ENCODE measurements at places on chromosomes 7 and 10. TPM values are rescaled to one million over a fixed set of nuclear protein-coding genes. Genes with fewer than 3 reads are reported as not detected.
A peak's percentile ranks its signal among the peaks of the same experiment; 100 is the strongest.

DNA sequence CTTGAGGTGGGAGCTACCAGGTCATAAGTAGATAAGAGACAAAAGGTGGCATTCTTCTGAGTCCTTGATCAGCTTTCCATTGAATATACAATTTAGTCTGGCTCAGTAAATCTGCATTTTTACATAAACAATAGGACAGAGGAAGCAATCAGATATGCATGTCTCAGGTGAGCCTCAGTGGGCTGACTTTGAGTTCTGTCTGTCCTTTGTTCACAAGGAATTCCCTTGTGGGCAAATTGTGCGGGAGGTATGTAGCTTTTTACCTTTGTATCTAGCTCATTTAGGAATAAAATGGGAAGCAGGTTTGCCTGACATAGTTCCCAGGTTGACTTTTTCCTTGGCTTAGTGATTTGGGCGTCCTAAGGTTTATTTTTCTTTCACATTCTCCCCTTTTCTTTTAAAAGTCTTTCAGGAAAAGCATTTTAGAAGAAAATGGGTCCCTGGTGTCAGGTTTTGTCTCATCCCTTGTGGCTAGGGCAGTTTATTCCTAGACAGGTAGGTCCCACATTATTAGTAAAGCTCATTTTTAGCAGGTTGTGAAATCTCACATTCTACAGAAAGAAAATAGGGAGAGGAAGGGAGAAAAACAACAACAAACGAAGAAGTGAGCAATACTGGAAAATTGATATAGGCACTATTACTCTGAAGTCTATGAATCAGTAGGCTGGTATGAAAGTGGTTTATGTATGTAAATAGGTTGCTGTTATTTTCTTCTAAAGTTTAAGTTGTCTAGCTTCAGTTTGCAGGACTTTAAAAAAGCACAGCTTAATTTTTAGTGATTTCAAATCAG lies 16.5 kb downstream of the SPAM1 start:
- DNase-seq, result no peak

Gene VDAC2
- total RNA-seq, result 94.6 TPM

Gene CPN1
- total RNA-seq, result not detected

Gene UNCX
- not detected for total RNA-seq

DNA sequence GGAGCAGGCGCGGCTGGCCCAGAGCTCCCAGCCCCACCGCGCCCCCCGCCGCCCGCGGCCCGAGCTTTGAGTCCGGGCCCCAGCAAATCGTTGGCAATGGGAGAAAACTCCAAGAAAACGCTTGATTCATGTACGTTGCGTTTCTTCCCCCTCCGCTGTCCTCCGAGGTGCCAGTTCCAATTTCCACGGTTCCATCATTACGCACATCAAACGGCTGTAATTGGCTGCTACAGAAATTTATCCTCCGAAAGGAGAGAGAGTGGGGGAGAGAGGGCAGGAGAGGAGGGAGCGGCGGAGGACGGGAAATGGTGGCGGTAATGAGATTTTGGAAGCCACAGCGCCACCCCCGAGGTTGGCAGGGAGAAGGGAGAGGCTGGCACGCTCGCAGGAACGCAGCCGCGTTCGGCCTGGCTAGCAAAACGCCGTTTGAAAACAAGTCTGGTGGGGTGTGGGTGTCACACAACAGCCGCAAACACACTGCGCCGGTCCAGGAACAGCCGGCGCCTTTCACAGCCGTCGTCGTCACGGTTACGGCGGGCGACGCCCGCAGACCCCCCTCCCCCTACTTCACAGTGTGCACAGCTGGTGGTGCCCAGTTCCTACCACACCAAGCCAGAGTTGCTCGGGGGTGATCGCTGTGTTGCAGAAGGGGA lies 57.5 kb downstream of the UNCX start:
- DNase-seq, result peak; percentile 48

Gene KIF11
- 4.5 TPM for total RNA-seq

DNA sequence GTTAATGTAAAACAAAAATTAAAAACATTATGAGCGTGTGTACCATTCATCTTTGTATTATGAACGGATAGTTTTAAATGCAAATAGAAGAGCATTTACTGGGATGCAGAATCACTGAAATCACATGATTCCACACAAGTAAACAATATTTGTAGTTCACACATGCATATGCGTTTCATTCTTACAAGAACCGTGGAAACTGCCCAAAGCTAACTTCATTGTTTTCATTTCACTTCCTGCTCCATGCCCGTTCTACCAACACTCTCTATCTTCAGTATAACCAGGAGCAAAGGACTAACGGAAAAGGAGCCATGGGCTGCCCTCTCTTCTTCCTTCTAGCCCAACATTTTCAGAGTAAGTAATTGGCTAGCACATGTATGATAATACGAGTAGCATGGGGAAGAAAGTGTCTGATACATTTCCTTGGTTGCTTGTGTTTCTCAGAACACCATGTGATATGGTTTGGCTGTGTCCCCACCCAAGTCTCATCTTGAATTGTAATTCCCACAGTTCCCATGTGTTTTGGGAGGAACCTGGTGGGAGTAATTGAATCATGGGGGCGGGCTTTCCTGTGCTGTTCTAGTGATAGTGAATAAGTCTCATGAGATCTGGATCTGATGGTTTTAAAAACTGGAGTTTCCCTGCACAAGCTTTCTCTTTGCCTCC lies 38.8 kb downstream of the ZNF783 start:
- DNase-seq, result no peak

DNA sequence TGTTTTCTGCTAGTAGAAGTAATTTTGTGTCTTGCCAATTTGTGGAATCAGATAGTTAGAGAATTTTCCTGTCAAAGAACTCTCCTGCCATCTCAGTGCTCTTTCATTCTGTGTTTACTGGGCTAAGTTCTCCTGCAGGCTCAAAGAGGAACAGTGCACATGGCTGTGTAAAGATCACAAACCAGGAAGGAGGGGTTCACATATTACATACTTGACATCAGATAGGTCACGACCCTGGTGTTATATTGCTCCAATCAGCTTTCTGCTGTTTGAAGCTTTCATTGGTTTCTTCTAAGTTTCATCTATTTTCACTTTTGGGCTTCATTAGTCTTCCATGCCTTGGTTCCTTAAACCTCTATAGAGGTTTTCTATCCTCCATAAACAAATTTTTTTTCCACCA lies 13.5 kb upstream of the ELMO1 start:
- no peak for DNase-seq

All from fibroblast of the aortic adventitia (primary cell).